ENCODE measurements at places on chromosomes 11 and 22.

DNA sequence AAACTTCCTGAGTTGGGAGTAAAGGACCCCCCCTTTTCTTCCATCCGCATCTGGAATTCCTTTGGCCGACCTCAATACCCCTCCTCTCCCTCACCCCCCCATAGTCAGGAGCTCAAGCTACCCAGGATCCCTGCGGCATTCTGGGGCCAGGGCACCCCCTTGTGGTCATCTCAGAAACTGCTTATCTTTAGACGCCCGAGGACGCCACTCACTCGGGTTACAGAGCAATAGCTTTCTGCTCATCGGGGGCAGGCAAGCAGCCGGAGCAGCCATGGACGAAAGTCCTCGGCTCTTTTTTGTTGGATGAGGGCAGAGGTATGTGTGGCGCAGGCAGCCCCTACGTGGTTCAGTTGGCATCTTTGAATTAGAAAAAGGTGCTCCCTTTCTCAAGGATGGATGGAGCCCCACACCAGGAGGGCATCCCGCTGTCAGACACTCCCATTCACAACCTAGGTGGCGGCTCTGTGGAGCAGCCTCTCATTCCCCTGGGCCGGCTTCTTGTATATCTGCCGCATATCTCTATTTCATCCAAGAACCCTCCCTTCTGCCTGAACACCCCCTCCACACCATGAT is 2.3 kb downstream of the C1QTNF5 start:
- peak; percentile 63 for DNase-seq

- no peak for DNase-seq
These were observed 169.3 kb upstream of the TENM4 start for GRCh38 chr11:79610139-79610538.

GRCh38 chr11:130609121-130610035 is 160.9 kb downstream of the ADAMTS15 start:
- DNase-seq, result no peak

- no peak for DNase-seq
These were observed 15.5 kb downstream of the C1QTNF6 start for GRCh38 chr22:37172266-37173245.

DNA sequence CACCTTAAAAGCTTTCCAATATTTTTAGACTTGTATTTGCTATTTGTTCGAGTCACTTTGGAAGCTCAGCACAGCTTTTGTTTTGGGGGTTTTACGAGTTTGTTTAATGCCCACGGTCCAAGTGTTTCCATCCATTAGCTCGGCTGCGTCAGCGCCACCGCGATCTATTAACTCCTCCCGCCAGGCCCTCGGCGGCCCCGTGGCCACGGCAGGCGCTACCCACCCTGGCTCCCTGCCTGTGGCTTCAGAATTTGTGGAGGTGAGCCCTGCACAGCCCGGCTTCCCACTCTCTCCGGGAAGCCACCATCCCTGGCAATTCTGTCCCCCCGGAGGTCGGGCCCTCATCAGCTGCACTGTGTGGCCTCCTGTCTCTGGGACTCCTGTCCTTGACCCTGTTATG is 648.5 kb downstream of the BRD1 start:
- DNase-seq, result no peak

DNA sequence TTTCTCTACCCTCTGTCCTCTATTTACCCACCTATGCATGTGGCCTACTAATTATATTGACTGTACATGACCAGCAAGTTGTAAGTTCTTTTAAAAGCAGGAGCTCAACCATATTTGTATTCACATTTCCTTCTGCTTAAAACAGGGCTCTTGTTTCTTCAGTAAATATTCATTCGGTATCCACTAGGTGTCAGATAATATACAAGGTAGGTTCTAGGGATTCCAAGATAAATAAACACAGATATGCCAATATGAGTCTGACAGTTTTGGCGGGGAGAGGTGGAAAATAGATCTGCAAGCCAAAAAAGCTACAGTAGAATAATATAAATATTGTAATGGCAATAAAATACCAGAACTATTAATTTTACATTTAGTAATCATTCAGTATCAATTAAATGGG is 15.3 kb upstream of the RAB30 start:
- peak; percentile 79 for DNase-seq

All from NCI-H1417 (cell line).